ENCODE measurements at places on chromosomes 7 and 10.
A peak's percentile ranks its signal among the peaks of the same experiment; 100 is the strongest.

GRCh38 chr7:70884440-70884764 is 247.5 kb upstream of the GALNT17 start:
- no peak for DNase-seq

- DNase-seq, result no peak
These were observed 12.0 kb downstream of the EVX1 start for GRCh38 chr7:27254625-27255024.

- DNase-seq, result no peak
These were observed 322.7 kb downstream of the CRPPA start for GRCh38 chr7:16098585-16099179.

DNA sequence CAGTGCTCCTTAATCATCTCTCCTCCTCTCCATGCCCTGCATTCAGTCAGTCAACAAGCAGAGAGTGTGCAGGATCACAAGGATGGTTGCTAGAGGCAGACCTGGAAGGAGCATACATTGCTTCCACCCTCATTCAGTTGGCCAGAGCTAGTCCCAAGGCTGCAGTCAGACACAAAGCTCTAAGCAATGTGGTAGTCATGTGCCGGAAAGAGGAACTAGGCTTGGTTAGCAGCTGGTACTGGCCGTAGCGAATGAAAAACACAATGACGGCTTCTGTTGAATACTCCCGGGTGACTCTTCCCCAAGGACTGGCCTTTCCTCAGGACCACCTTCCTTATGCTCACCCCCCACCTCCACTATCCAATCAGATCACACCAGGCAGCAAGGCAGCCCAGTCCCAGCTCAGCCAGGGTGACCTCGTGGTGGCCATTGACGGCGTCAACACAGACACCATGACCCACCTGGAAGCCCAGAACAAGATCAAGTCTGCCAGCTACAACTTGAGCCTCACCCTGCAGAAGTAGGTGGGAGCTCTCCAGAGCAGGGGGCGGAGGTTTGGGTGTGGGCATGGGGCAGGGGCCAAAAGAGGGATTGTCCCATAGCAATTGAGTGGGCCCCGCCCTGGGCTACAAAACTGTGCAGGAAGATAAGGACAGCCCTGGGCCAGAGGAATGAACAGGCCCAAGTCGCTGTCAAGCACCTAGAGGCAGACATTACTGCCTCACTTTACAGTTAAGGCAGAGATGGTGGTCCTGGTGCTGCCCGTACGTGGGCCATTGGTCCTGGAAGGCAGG is 10.9 kb downstream of the LDB3 start:
- no peak for DNase-seq

DNA sequence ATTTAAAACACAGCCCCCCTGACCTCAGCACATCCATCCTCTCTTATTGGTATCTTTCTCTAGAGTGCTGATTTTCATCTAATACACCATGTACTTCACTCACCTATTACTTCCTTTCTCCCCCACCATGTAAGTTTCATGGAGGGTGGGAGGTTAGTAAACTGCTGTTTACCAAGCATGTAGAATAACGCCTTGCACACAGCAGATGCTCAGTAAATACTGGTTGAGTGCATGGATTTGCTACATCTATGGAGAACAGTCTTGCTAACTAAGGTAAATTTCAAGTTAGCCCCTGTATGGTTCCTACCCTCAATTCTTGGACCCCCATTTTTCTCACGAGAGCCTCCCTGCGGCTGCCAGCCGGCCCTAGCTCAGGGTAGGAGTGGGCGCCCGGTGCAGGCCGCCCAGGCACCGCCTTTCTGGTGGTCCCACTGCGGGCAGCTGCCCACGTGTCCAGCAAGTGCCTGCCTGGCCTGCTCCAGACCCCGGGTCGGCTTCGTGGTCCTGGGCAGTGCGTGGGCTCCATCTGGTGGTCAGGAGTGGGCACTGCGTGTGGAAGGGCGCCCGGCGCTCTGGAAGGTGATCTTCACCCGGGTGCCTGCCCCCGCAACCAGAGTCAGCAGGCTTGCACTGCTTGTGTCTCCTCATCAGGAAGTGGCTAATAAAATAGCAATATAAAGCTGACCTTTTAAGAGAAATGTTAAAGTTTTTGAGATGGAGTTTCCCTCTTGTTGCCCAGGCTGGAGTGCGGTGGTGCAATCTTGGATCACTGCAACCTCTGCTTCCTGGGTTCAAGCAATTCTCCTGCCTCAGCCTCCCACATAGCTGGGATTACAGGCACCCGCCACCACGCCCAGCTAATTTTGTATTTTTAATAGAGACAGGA is 63.4 kb upstream of the DNAJB6 start:
- DNase-seq, result peak; percentile 63

- no peak for DNase-seq
These were observed 414.8 kb upstream of the MKI67 start for GRCh38 chr10:128540781-128541761.

GRCh38 chr7:116788572-116789197 is 73.7 kb upstream of the CAPZA2 start:
- no peak for DNase-seq
